ENCODE measurements at places on chromosomes 16 and 17. TPM values are rescaled to one million over a fixed set of nuclear protein-coding genes. Genes with fewer than 3 reads are reported as not detected.

DNA sequence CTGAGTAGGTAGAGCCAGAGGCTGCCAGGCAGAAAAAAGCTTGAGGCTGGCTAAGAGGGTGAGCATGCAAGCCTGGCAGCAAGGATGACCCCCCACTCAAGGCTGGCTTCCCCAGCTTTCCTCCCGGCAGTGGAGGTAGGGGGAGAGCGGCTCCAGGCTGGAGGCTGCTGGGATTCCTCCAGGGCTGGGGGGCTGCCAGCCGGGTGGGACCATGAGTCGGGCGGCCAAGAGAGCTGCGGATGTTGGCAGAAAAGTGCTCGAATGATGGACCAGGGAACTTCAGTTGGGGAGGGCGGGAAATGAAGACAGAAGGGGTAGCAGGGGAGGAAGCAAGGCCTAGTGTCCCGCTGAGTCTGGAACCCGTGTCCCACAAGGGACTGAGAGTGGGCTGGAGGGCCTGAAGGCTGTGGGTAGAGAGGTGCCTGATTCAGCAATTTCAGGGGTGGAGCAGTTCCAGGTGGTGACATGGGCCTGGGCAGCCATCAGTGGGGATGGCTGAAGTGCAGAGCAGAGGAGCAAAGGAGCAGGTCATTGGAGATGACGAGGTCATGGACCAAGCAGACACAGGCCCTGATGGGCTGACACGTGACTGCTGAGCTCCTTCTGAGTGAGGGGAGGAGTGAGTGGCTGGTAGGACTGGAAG is 20.3 kb downstream of the HSD11B2 start:
- H3K4me3 ChIP-seq = no peak overlapping the region
- H3K27ac ChIP-seq = peak overlapping the region; percentile 84
- DNase-seq = no peak

- peak overlapping the region; percentile 47 for H3K27ac ChIP-seq
- DNase-seq = no peak
- H3K4me1 ChIP-seq = peaks cover 11% of the 10 kb centered on the region
Measured at GRCh38 chr17:41678907-41679739, 9.6 kb upstream of the EIF1 start.

DNA sequence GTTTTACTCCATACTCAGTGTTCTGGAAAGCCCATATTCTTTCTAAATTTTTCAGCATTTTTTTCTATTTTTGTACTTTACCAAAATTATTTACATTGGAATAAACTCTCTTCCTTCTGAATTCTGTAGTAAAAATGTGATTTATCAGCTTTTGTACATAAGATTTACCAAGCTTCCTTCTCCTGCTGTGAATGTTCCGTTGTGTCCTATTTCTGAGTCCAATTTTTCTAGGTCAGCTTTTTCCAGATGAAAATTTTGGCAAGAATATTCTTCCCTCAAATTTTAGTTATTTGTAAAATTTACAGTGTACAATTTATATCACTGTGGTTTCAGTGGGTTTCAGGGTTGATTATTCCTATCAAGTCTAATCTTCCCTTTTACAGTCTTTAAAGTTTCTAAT is 27.5 kb downstream of the ASPA start:
- no peaks in the 10 kb centered on the region for H3K27me3 ChIP-seq
- no peak overlapping the region for H3K27ac ChIP-seq
- no peak for DNase-seq
- no peaks in the 10 kb centered on the region for H3K4me1 ChIP-seq
- H3K36me3 ChIP-seq = no peaks in the 10 kb centered on the region
- no peak overlapping the region for H3K4me3 ChIP-seq

DNA sequence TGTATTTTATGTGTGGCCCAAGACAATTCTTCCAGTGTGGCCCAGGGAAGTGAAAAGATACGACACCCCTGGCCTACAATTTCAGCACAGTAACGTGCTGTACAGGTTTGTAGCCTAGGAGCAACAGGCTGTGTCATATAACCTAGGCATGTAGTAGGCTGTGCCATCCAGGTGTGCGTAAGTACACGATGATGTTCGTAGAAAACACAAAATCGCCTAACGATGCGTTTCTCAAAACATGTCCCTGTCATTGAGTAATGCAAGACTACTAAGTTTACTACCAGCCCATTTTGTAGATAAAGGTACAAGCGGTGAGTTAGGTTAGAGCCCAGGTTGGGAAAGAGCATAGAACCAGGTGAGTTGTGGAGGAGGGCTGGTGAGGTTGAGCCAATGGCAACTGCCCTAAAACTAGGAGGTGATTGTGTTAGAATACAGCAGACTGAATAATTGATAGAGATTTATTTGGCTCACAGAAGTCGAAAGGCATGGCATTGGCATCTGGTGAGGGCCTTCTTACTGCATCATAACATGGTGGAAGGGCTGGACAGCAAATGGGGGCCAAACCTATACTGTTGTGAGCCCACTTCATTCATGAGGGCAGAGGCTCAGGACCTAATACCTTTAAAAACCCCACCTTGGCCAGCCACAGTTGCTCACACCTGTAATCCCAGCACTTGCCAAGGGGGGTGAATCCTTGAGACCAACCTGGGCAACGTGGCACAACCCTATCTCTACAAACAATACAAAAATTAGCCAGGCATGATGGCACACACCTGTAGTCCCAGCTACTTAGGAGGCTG is 4.2 kb downstream of the EIF1 start:
- peaks cover 40% of the 10 kb centered on the region for H3K36me3 ChIP-seq
- H3K4me1 ChIP-seq = peaks cover 29% of the 10 kb centered on the region
- no peaks in the 10 kb centered on the region for H3K27me3 ChIP-seq
- no peak for DNase-seq
- no peak overlapping the region for H3K27ac ChIP-seq
- no peak overlapping the region for H3K4me3 ChIP-seq

The ACSM3 gene
- 44.4 TPM for total RNA-seq

GRCh38 chr16:49539758-49540157 is 166.2 kb downstream of the C16orf78 start:
- no peak overlapping the region for H3K27ac ChIP-seq
- no peaks in the 10 kb centered on the region for H3K27me3 ChIP-seq
- DNase-seq = no peak
- H3K4me3 ChIP-seq = no peak overlapping the region

The MMP25 gene
- total RNA-seq = 0.28 TPM

DNA sequence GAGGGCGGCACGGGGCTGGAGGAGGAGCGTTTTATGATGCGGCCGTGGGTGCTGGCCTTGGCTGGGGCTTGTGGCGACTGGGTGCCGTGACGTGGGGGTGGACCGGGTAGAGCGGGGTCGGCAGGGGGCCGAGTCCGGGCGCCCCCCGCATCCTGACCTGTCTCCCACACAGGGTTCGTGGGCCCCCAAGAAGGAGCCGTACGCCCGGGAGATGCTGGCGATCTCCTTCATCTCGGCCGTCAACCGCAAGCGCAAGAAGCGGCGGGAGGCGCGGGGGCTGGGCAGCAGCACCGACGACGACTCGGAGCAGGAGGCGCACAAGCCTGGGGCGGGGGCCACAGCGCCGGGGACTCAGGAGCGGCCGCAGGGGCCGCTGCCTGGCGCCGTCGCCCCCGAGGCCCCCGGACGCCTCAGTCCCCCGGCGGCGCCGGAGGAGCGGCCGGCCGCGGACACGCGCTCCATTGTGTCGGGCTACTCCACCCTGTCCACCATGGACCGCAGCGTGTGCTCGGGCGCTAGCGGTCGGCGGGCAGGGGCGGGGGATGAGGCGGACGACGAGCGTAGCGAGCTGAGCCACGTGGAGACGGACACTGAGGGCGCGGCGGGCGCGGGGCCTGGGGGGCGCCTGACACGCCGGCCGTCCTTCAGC is 81.6 kb downstream of the ARHGAP23 start:
- no peaks in the 10 kb centered on the region for H3K4me1 ChIP-seq
- H3K27ac ChIP-seq = no peak overlapping the region
- H3K4me3 ChIP-seq = no peak overlapping the region
- DNase-seq = no peak
- no peaks in the 10 kb centered on the region for H3K36me3 ChIP-seq
- peaks cover 4% of the 10 kb centered on the region for H3K27me3 ChIP-seq

DNA sequence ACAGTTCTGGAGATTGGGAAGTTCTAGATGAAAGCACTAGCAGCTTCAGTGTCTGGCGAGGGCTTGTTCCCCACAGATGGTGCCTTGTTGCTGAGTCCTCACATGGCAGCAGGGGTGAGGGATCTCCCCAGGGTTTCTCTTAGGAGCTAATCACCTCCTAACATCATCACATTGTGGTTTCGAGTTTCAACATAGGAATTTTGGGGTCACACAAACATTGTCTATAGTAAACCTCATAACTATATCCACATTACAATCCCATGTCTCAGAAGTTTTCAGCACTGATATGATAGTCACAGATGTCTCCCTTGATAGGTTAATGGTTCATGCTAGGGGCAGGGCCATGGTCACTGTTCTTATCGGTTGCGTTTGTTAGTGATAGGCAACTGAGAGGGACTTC is 13.8 kb downstream of the CLUAP1 start:
- peaks cover 17% of the 10 kb centered on the region for H3K4me1 ChIP-seq
- no peak overlapping the region for H3K4me3 ChIP-seq
- no peak overlapping the region for H3K27ac ChIP-seq
- no peak for DNase-seq
- H3K36me3 ChIP-seq = peaks cover 45% of the 10 kb centered on the region

DNA sequence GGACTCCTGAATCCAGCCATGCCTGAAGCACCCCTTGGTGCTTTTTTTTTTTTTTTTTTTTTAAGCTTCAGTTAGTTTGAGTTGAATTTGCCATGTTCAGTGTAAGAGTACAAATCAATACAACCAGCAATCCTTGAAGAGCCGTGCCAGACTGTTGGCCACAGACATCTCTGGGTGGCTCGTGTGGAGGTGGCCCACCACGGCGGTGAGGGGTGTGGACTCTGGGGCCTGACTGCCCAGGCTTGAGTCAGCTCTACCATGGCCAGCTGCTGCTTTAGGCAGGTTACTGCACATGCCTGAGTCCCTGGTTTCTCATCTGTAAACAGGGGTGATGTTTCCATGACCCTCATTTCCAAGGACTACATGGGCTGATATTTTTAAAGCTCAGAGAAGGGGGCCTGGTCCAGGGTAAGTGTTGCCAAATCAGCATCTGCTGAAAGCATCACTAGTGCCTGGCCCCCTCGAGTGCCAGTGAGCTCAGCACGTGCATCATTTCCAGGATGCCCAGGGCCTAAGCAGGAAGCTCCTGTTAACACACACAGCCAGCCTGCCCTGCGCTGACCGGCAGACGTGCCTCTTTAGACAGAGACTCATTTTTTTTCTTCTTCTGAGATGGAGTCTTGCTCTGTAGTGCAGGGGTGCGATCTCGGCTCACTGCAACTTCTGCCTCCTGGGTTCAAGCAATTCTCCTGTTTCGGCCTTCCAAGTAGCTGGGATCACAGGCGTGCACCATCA is 90.1 kb downstream of the DNAH17 start:
- no peak overlapping the region for H3K4me3 ChIP-seq
- H3K4me1 ChIP-seq = no peaks in the 10 kb centered on the region
- no peak overlapping the region for H3K27ac ChIP-seq
- DNase-seq = no peak
- no peaks in the 10 kb centered on the region for H3K27me3 ChIP-seq
- H3K36me3 ChIP-seq = no peaks in the 10 kb centered on the region

The TVP23A gene
- total RNA-seq = not detected

The HOXB2 gene
- total RNA-seq = 0.54 TPM

The MT4 gene
- total RNA-seq = not detected

DNA sequence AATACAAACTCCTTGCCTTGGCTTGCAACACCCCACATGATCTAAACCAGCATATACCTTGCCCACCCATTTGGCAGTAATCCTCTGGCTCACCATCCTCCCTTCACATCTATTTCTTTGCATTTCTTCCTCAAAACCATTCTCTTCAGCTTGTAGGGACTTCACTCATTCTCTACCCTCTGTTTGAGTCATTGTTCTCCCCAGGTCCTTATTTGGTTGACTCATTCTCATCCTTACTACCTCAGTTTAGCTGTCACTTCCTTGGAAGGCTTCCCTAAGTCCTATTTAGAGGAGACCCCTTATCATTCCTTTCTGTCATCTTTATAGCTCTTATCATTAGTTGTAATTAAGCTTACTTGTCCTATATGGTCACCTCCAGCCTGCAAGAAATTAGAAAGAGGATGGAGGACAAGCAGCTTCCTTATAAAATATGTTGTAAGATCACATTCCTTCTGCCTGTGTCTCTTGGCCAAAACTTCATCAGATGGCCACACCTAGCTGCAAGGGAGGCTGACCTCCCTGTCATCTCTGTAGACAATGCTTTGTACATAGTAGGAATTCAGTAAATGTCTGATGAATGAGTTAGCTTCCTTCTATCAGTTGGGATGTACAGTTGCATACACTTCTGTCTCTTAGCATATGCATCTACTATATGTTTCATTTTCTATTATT is 1.7 kb downstream of the TTC19 start:
- no peak overlapping the region for H3K27ac ChIP-seq
- peaks cover 41% of the 10 kb centered on the region for H3K36me3 ChIP-seq
- peaks cover 7% of the 10 kb centered on the region for H3K4me1 ChIP-seq
- peak overlapping the region; percentile 77 for H3K4me3 ChIP-seq
- no peak for DNase-seq

The TMIGD1 gene
- total RNA-seq = not detected

DNA sequence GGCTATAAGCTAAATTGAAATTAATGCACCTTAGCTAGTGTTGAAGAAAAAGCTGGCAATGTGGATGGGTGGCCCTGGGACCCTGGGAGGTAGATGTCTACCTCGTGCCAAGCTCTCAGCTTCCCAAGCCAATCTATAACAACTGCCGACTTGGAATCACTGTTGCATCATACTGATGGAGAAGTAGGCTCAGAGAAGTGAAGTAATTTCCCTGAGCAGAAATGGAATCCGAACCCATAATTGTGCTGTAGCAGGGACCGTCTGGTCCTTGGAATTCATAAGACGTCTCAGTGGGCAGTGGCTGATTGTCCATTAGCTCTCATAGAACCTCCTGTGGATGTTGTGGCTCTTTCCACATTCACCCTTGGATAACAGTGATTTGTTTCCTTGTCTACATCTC is 196.6 kb downstream of the RAB11FIP4 start:
- H3K36me3 ChIP-seq = no peaks in the 10 kb centered on the region
- no peak overlapping the region for H3K27ac ChIP-seq
- no peak for DNase-seq
- no peaks in the 10 kb centered on the region for H3K4me1 ChIP-seq
- H3K4me3 ChIP-seq = no peak overlapping the region
- no peaks in the 10 kb centered on the region for H3K27me3 ChIP-seq

- no peaks in the 10 kb centered on the region for H3K27me3 ChIP-seq
- no peak overlapping the region for H3K27ac ChIP-seq
- H3K4me3 ChIP-seq = no peak overlapping the region
Measured at GRCh38 chr17:80372922-80373570, 41.9 kb upstream of the ENDOV start.

The KRT27 gene
- not detected for total RNA-seq

GRCh38 chr17:17144916-17145665 is 61.0 kb downstream of the PLD6 start:
- DNase-seq = no peak
- H3K36me3 ChIP-seq = no peaks in the 10 kb centered on the region
- no peak overlapping the region for H3K4me3 ChIP-seq
- H3K27ac ChIP-seq = no peak overlapping the region

The NPEPPS gene
- 61.0 TPM for total RNA-seq
